DND-41 (cell line): ENCODE measurements at places on chromosomes 5 and 9.

DNA sequence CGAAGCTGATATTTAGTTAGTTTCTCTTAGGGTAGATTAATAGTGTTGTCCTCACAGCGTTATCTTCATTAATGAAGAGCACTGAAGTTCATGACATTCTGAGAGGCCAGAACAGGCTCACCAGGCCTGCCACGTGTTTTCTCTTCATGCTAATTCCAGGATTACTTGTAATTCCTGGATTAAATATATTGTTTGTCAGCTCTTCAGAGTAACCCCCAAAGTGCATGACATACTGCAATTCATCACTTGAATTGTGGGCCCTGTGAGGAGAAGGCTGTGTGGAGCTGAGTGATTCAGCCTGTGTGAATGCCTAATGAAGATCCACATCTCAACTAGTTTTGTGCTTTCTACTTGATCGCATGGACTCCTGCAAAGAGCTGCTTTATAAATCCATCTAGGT, 401.0 kb upstream of the ADAMTSL1 start:
- H3K36me3 ChIP-seq: no peaks in the 10 kb centered on the region
- no peaks in the 10 kb centered on the region for H3K27me3 ChIP-seq
- no peaks in the 10 kb centered on the region for H3K4me1 ChIP-seq
- no peak for DNase-seq
- no peak overlapping the region for H3K27ac ChIP-seq
- no peak overlapping the region for H3K4me3 ChIP-seq

GRCh38 chr5:16787278-16787677, 148.8 kb downstream of the MYO10 start:
- H3K4me1 ChIP-seq: no peaks in the 10 kb centered on the region
- no peak overlapping the region for H3K4me3 ChIP-seq
- no peaks in the 10 kb centered on the region for H3K36me3 ChIP-seq
- DNase-seq: no peak
- no peaks in the 10 kb centered on the region for H3K27me3 ChIP-seq

- no peaks in the 10 kb centered on the region for H3K36me3 ChIP-seq
- no peaks in the 10 kb centered on the region for H3K27me3 ChIP-seq
- no peak overlapping the region for H3K4me3 ChIP-seq
- no peaks in the 10 kb centered on the region for H3K4me1 ChIP-seq
- DNase-seq: no peak
Measured at GRCh38 chr5:104018299-104018698, 455.7 kb upstream of the NUDT12 start.

- no peak for DNase-seq
- H3K36me3 ChIP-seq: peaks cover 71% of the 10 kb centered on the region
- H3K27me3 ChIP-seq: no peaks in the 10 kb centered on the region
- H3K4me3 ChIP-seq: no peak overlapping the region
- no peaks in the 10 kb centered on the region for H3K4me1 ChIP-seq
- H3K27ac ChIP-seq: no peak overlapping the region
Measured at GRCh38 chr9:134052491-134052890, 15.3 kb downstream of the BRD3 start.

DNA sequence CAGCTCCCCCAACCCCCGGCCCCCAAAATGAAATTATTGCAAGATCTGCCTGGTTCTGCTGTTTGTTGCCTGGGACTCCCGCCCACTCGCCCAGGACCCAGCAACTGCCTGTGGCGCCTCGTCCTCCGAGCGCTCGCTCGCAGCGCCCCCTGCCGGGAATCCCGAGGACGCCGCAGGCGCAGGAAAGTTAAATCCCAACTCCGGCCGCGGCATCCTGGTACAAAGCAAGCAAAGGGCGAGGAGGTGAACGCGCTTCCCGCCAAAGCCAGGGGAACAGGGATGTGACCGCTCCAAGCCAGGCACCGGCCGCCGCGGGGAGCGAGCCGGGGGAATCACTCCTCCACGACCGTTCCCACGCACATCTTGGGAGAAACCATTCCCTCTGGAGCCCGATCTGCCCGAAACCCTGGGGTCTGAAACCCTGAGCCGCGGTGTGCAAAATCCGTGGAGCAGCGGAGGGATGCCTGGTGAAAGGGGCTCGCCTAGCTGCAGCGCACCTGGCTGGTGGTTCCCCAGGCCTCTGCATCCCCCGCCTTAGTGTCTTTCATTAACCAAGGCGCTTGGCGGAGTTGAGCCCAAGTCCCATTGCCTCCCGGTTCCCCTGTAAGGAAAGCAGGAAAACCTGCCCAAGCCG, 1.3 kb downstream of the SEMA5A start:
- no peaks in the 10 kb centered on the region for H3K36me3 ChIP-seq
- no peak overlapping the region for H3K4me3 ChIP-seq
- DNase-seq: no peak
- H3K27ac ChIP-seq: no peak overlapping the region
- H3K4me1 ChIP-seq: no peaks in the 10 kb centered on the region

GRCh38 chr5:158920736-158921135, 179.0 kb downstream of the EBF1 start:
- no peaks in the 10 kb centered on the region; the same call in 1 of the 2 replicates for H3K36me3 ChIP-seq
- no peaks in the 10 kb centered on the region for H3K4me1 ChIP-seq
- DNase-seq: no peak

DNA sequence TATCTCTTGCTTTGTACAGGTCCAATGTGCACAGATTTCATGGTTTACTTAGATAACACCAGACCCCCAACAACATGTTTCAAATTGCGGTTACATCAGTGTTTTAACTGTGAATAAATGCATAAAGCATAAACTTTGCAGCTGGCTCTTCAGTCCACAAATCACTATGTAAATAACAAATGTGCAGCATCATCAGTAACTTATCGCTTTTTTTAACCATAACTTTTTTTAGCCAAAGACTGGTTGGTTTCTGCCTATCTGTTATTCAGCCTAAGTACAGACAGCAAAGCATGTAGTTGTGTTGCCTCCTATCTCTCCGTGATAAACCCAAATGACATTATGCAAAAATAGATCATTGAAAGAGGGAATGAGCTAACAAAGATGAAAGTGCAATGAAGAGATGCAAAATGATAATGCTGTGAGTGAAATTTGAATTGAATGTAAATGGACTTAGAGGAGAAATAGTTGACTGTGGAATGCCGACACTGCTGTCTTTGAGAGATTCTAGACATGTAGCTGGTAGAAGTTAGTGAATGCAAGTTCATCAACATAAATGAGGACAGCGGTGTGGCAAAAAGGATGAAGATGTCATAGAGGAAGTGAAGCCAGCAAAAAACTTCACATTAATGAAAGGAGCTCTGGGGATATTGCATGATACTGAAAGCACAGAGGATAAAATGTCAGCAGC, 108.8 kb downstream of the PDE8B start:
- H3K36me3 ChIP-seq: no peaks in the 10 kb centered on the region
- no peak overlapping the region for H3K4me3 ChIP-seq
- no peaks in the 10 kb centered on the region for H3K4me1 ChIP-seq
- no peaks in the 10 kb centered on the region for H3K27me3 ChIP-seq
- no peak overlapping the region for H3K27ac ChIP-seq
- no peak for DNase-seq

DNA sequence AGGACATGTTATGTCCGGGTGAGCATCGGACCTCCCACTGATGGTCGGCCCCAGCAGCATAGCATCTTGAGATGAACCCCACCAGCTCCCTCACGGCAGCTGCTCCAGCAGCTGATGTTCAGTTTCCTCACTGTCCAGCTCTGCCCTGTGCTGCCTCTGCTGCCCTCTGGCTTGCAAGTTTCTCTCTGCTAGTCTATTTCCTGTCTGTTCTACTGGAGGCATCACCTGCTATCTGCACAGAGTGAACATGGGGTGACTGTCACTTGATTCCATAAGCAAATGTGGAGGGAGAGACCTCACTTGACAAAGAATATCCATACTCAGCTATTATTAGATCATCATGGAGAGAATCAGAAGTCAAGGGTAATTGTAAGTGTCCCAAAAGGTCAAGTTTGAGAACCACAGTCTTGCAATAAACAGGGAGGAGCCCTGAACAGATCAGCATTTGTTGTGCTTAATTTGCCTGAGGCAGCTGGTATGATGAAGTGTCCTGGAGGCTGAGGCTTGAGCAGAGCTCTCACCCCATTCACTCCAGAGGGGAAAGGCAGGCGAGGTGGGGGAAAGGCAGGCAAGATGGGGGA, 702.8 kb downstream of the SEMA5A start:
- no peaks in the 10 kb centered on the region for H3K36me3 ChIP-seq
- peak; percentile 49 for DNase-seq
- peaks cover 22% of the 10 kb centered on the region for H3K4me1 ChIP-seq
- no peak overlapping the region for H3K4me3 ChIP-seq

- H3K4me1 ChIP-seq: peaks cover 33% of the 10 kb centered on the region
- peaks cover 4% of the 10 kb centered on the region; the same call in 1 of the 2 replicates for H3K36me3 ChIP-seq
- peak overlapping the region; percentile 94 for H3K27ac ChIP-seq
Measured at GRCh38 chr9:128947277-128947526, 201 bp downstream of the DOLK start.
